ENCODE measurements at places on chromosomes 5 and 9. TPM values are rescaled to one million over a fixed set of nuclear protein-coding genes. Genes with fewer than 3 reads are reported as not detected.

DNA sequence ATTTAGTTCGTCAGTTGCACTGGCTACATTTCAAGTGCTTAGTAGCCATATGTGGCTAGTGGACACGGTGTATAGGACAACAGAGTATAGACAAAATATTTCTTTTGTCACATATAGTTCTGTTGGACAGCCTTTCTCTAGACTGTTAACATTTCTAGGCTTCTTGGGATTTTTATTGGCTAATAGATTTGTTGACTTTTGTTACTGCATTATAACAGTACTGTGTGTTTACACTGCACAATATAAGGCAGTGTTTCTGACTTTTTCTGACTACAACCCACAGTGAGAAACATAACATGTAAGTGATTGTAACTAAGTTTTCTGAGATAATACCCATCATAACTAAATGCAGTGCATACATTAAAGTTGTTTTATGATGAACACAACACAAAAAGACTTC lies 11.3 kb downstream of the FBXO38 start:
- no peak for DNase-seq

DNA sequence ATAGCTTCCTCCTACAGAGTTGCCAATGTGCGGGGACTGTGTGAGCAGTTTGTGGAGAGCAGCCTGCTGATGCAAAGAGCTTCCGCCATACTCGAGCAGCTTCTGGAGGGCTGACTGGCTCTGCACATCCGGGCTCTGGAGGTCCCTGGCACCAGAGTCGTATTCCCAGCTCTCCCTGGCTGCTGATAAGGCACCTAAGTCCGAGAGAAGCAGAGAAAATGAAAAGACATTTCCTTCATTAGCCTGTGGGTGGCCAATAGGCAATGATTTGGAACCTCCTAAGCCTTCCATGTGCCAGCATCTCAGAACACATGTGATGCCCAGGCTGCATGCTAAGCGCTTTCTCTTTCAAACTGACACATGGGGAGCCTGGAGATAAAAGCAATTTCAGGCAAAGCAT lies 94.3 kb downstream of the TSSK1B start:
- DNase-seq, result no peak

- DNase-seq, result no peak
These were observed 30.0 kb upstream of the FOXI1 start for GRCh38 chr5:170075696-170076095.

DNA sequence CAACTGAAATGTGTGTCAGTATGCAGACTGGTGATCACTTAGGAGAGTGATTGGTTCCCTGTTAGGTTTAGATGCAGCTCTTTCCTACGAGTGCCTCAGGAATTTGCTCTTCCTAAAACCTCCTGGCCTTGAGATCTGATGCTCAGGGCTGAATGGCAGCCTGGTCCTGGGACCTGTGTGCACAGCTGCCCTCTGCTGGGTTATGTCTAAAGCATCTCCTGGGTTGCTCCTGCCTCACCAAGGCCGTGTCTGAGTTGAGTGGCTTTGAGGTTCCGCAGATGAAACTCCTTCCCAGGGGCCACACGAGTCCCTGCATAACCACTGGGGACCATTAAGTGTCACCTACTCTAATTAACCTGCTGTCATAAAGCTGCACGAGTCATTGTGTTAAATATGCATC lies 59.5 kb downstream of the MVB12B start:
- no peak for DNase-seq

- no peak for DNase-seq
These were observed 11.5 kb upstream of the C5orf58 start for GRCh38 chr5:170221327-170221741.

DNA sequence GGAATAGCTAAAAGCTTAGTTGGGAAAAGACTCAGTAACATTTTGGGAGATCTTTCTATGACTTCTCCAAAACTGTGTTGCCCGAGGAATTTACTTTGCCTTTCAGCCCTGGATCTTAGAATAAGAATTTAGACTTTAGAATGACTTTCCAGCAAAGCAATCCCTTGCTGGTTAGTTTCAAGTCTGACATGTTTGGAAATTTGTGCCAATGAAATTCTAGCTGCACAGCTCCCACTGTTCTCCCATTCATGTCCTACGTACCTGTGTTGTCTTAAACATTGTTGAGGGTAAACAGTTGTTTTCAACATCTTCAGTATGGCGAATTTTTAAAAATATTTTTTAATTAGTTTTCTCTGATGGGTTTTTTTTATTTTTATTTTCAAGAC lies 111.4 kb downstream of the CCDC192 start:
- DNase-seq, result no peak

GRCh38 chr5:79200573-79201183 lies 35.3 kb upstream of the JMY start:
- DNase-seq, result no peak

SLC34A3 gene
- total RNA-seq, result not detected

DNLZ gene
- 10.0 TPM for total RNA-seq

DRD1 gene
- total RNA-seq, result 0.17 TPM
